ENCODE measurements at places on chromosomes 1 and 21.

- H3K36me3 ChIP-seq, result no peaks in the 10 kb centered on the region
- no peak overlapping the region for H3K27ac ChIP-seq
- no peak overlapping the region for H3K4me3 ChIP-seq
- H3K4me1 ChIP-seq, result no peaks in the 10 kb centered on the region
- H3K27me3 ChIP-seq, result no peaks in the 10 kb centered on the region
Observed at GRCh38 chr1:86692641-86693040, 11.7 kb upstream of the SH3GLB1 start.

GRCh38 chr1:64956733-64957441 is 9.5 kb downstream of the JAK1 start:
- peaks cover 67% of the 10 kb centered on the region for H3K4me1 ChIP-seq
- no peaks in the 10 kb centered on the region for H3K27me3 ChIP-seq
- DNase-seq, result no peak
- H3K4me3 ChIP-seq, result peak overlapping the region; percentile 8

DNA sequence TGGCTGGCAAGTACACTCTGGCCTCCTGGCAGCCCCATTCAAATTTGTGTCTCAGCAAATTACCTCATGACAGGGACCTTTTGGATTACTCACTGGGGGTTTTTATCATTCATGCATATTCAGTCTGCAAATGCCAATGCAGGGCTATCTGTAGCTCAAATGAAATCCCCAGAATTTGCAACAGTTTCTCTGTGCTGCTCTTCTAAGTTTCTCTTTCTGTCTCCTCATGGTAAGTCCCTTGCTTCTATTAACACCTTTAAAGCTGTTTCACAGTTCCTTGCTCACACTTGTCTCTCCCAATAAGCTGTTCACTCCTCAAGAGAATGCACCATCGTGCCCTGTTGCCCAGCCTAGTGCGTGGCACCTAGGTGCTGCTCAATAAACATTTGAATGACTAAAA is 3.3 kb upstream of the FAM78B start:
- no peak for DNase-seq
- peaks cover 26% of the 10 kb centered on the region for H3K27me3 ChIP-seq
- no peak overlapping the region for H3K27ac ChIP-seq
- H3K4me3 ChIP-seq, result no peak overlapping the region
- peaks cover 13% of the 10 kb centered on the region for H3K4me1 ChIP-seq
- H3K36me3 ChIP-seq, result no peaks in the 10 kb centered on the region

DNA sequence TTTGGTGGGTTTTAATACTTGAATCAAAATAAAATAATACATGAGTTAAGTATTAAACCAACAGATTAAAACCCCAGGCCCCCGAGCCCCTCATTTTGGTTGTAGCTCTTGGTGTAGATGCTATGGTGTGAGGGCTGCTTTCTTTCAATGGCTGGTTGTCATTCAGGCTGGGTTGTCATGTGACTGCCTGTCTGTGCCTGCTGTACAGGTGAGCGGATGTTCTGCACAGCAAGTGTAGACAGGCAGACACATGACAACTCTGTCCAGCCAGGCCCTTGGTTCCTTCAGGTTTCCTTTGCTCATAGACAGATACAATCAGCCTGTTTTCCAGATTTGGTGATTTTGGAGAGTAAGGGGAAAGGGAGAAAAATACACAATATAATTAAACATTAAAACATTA is 281.9 kb upstream of the C1orf105 start:
- no peaks in the 10 kb centered on the region for H3K4me1 ChIP-seq
- H3K27ac ChIP-seq, result no peak overlapping the region
- H3K4me3 ChIP-seq, result no peak overlapping the region
- H3K27me3 ChIP-seq, result no peaks in the 10 kb centered on the region
- H3K36me3 ChIP-seq, result no peaks in the 10 kb centered on the region

DNA sequence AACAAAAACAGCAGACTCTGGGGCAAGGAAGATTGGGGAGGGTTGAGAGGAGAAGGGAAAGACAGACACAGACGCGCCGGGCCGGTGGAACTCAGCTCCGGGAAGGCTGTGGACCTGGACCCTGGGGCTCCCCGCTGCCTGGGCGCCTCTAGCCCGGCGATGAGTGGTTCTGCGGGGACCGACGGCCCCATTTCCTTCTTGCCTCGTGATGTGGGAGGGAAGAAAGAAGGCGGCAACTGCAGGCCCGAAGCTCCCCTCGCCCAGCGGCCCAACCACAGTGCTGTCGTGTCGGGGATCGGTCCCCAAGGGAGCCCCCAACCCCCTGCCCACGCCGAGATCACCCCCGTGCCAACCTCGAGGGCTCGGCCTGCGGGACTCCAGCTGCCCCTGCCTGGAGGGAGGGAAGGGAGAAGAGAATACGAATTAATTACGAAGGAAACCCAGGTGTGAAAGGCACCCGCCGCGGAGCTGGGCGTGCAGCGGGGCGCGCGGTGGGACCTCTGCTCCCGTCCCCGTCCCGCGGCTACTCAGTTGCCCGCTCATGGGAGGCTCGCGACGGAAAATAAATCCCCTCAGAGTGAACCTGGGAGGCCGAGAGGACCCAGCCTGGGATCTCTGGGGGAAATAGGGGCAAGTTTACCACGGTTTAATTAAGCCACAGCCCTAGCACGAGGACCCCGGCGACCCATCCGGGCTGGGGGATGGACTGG is 7.4 kb downstream of the FOXD3 start:
- H3K4me1 ChIP-seq, result peaks cover 27% of the 10 kb centered on the region
- peaks cover 66% of the 10 kb centered on the region for H3K27me3 ChIP-seq
- peak; percentile 33 for DNase-seq

- peaks cover 51% of the 10 kb centered on the region for H3K4me1 ChIP-seq
- DNase-seq, result no peak
Observed at GRCh38 chr1:3905953-3906671, 6.0 kb upstream of the C1orf174 start.

- no peak overlapping the region for H3K27ac ChIP-seq
- no peaks in the 10 kb centered on the region for H3K36me3 ChIP-seq
- H3K27me3 ChIP-seq, result no peaks in the 10 kb centered on the region
- peaks cover 10% of the 10 kb centered on the region for H3K4me1 ChIP-seq
Observed at GRCh38 chr1:160045653-160046052, 13.9 kb upstream of the PIGM start.

DNA sequence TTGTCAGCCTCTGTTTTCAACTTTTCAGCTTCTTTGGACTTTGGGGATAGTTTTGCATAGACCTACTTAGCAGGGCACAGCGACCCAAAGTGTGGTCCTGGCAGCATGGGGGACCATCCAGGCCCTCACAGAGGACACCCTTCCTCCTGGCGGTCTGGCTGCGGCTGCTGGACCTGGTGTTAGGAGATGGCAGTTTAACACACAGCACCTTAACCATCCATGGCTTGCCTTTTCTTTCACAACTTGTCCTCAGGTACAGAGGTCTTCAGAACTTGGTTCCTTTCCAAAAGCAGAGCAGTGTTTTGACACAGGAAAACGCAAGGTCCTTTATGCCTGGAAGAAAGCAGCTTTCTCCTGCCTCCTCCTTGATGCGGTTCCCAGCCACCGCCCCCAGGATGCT is 68.1 kb downstream of the RHOU start:
- H3K36me3 ChIP-seq, result no peaks in the 10 kb centered on the region
- peaks cover 16% of the 10 kb centered on the region for H3K4me1 ChIP-seq
- no peak overlapping the region for H3K27ac ChIP-seq
- no peaks in the 10 kb centered on the region for H3K27me3 ChIP-seq
- H3K4me3 ChIP-seq, result no peak overlapping the region
- DNase-seq, result no peak

GRCh38 chr1:4711416-4712275 is 57.2 kb downstream of the AJAP1 start:
- no peak overlapping the region for H3K4me3 ChIP-seq
- DNase-seq, result no peak
- no peaks in the 10 kb centered on the region for H3K4me1 ChIP-seq
- no peak overlapping the region for H3K27ac ChIP-seq
- H3K36me3 ChIP-seq, result no peaks in the 10 kb centered on the region
- peaks cover 7% of the 10 kb centered on the region for H3K27me3 ChIP-seq
